ENCODE measurements at places on chromosomes 3 and 15. TPM values are rescaled to one million over a fixed set of nuclear protein-coding genes. Genes with fewer than 3 reads are reported as not detected.

The FANCD2OS gene
- 1.00 TPM for polyA plus RNA-seq

The NTRK3 gene
- 9.8 TPM for polyA plus RNA-seq

The CCR2 gene
- polyA plus RNA-seq, result 1.9 TPM

- DNase-seq, result no peak
These were observed 1476.9 kb downstream of the SI start for GRCh38 chr3:163601426-163601825.

GRCh38 chr3:149085828-149086231 is 503 bp downstream of the HLTF start:
- no peak for DNase-seq

DNA sequence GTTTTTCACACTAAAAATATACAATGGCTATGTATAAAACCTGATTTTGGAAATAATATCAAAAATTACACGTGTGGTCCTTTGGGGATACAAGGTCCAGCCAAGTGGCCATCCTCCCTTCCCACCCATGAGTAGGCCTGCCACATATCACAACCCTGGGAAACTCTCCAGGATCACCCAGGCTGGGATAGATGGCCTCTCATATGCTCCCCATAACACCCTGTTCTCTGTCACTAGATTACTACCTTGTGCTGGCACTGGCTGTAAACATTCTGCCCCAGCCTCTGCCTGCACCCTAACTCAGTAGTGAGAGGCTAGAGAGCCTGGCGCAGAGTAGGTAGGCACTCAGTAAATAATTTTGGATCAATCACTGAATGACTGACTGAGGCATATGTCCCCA is 52.1 kb downstream of the CLDN18 start:
- no peak for DNase-seq

DNA sequence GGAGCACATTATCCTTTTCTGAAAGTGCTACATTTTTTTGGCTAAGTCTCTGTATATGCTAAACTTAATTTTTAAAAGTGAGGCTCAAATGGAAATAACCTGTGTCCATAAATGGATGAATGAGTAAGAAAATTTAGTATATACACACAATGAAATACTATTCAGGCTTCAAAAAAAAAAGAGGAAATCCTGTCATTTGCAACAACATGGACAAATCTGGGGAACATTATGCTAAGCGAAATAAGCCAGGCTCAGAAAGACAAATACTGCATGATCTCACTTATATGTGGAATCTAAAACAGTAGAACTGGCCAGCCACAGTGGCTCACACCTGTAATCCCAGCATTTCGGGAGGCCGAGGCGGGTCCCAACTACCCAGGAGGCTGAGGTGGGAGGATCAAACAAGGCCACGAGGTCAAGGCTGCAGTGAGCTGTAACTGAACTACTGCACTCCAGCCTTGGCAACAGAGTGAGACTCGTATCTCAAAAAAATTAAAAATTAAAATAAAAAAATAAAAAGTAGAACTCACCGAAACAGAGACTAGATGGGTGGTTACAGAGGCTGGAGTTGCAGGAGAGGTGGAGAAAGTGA is 25.8 kb downstream of the CCDC12 start:
- no peak for DNase-seq

The ESYT3 gene
- polyA plus RNA-seq, result 39.8 TPM

DNA sequence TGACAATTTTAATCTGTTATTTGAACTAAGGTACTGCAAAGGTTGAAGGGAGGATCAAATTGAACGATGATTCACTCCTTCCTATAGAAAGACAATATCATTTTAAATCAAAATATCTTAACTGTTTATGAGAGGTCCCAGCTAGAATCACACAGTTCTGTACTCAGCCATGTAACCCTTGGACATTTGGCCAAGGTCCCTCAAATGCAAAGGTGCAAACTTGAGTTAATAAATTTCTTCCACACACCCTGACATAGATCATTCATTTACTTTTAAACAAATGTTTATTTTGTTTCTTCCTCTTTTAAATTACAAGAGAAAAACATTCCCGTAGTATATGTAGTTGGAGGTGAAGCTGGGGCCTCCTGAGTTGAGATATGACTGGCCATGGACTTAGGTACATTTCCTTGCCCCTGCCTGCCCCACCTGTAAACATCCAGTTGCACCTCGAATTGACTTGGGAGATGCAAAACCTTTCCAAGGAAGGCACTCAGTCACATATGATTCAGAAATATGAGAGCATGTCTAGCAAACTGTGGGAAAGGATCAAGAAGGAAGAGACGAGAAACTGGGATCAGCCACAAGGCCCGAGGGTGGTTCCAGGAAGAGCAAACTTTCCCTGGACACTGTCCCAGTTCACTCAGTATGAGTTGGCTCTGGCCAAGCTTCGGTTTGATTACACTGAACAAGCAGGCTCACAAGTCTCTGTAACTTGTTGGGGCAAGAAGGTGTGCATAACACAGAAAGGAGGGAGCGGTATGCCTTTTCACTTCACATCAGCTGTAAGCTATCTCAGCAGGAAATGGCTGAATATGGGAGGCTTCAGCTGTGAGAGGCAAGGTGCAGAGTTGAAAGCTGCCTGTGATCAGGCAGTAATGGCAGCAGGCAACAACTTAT is 6.7 kb downstream of the TNFSF10 start:
- DNase-seq, result no peak

- no peak for DNase-seq
These were observed 229.0 kb upstream of the TBL1XR1 start for GRCh38 chr3:177426106-177426877.

DNA sequence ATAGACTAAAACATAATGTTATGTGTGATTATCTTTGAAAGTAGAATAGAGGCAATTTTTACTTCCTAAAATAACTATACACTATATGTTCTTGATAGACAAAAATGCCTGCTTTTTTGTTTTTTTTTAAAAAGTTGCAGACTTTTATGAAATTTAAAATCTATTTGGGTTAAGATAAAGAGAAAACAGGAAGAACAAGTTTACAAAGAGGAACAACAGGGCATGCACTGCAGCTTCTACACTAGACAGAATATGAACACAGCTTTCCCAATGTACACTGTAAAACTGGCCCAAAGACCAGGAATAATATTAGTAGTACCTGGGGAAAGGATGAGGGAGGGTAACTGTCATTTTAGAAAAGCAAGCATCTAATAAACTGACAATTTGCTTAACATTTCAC is 53.7 kb downstream of the NR1I2 start:
- no peak for DNase-seq

- DNase-seq, result no peak
These were observed 2.1 kb upstream of the NMB start for GRCh38 chr15:84659904-84660781.

- no peak for DNase-seq
These were observed 93.2 kb upstream of the RNF7 start for GRCh38 chr3:141644931-141645330.

DNA sequence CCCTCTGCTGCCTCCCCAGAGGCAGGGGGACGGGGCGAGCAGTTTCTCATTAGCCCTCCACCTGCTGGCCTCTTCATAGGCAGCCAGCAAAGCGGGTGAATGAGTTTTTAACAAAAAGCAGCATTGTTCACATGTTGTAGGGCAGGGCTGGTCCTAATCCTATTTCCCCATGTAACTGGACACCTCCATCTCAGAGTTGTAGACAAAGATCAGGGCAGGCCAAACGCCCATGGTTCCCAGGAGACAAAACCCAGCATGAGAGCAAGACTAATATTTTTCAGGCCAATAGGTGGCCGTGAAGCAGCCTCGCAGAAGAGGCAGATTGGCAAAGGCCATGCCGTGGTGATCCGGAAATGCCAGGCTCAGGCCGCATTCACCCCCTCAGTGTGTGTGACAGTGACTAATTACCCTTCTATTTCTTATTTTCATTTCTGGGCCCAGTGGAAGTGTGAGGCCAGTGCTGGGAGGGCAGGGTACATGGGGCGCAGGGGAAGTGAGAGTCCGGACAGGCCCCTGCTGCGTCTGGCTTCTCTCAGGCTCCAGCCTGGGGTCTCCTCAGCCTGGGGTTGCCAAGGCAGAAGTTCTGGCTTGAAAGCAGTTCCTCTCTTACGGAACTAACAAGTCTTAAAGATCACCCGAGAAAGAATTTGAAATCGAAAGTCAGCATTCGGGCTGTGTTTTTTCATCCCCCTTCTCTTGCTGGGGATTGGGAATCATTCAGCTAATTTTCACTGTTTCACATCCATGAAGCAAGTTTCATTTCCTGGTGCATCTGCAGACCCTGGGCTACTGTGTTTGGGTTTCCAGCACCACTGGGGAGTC is 64.8 kb downstream of the BOC start:
- DNase-seq, result no peak

The HRG gene
- polyA plus RNA-seq, result 0.08 TPM

The ADCY5 gene
- polyA plus RNA-seq, result 14.8 TPM

- peak; percentile 55 for DNase-seq
These were observed 44.6 kb downstream of the SLC12A1 start for GRCh38 chr15:48250640-48251076.

GRCh38 chr3:8301977-8302735 is 199.5 kb upstream of the LMCD1 start:
- DNase-seq, result no peak

- DNase-seq, result no peak
These were observed 302.3 kb upstream of the ICE2 start for GRCh38 chr15:60781211-60781713.

DNA sequence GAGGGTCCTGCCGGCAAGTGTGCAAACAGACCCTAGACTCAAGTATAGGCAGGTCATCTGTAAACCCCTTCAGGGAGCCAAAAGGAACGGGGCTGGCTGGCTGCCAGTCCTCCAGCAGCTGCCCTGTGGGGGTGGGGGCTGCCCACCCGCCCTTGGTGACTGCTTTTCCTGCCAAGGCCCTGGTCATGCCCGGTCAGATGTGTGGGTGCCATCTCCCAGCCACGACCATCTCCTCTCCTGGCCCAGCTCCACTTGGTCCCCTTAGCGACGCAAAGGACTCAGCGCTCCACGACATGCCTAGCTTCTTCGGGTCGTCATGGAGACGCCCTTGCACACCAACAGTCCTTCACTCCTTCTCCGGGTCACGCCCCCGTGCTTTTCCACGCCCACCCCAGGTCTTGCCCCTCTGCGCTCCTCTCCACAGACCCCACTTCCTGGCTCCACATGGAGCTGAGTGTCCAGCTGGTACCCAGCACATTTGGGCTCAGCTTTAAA is 2.4 kb downstream of the MUC4 start:
- DNase-seq, result no peak

DNA sequence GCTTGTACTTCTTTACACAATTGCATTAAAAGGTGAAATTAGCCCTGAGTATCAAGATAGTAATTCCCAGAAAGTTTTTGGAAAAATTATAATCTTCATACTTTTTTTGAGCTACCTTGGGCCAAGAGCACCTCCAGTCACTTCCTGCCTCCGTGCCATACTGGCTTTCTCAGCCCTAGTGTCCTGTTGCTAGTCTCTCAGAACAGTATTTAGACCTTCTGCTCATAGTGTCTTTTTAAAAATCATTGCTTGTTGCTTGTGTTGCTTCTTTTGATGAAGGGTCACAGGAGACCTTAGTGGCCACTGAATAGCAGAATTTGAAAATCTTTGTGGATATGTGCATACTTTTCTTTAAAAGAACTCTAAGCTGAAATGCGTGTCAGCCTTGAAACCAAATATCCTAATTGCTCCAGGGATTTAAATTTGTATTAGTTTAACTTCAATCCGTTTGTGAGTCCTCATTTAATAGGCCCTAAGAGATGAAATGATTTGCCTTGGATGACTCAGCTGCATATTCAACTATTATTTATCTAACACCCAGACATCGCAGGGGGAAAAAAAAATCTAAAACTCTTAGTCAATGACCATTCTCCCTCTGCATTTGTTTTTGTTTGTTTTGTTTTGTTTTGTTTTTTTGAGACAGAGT is 29.1 kb upstream of the LXN start:
- no peak for DNase-seq

DNA sequence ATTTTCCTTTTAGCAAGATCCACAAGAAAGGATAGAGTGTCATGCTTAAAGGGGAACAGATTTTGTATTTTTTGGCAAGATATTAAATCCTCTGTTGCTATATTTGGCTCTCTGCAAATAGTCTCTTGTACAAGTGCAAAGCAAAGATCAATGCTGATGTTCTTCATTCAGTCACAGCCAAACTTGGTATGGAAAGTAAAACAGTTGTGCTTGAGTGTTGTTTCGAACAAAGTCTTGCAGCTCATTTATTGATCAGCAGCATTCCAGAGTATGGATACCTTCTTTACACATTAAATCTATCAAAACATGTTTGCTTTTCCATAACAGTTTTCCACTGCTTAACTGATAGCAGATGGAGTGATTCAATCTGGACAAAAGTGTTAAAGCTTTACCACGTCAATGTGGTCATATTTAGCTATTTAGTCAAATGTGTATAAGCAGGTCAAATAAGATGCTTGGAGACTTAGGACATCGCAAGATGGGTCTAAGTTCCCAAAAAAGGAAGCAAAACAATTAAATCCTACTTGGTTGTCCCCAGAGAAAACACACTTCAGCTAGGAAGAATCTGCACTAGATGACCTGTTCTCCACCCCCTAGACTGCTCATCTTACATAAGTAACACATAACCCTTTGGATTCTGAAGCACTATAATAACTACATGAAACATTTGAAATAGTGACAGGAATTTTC is 52.4 kb downstream of the VGLL3 start:
- DNase-seq, result no peak

DNA sequence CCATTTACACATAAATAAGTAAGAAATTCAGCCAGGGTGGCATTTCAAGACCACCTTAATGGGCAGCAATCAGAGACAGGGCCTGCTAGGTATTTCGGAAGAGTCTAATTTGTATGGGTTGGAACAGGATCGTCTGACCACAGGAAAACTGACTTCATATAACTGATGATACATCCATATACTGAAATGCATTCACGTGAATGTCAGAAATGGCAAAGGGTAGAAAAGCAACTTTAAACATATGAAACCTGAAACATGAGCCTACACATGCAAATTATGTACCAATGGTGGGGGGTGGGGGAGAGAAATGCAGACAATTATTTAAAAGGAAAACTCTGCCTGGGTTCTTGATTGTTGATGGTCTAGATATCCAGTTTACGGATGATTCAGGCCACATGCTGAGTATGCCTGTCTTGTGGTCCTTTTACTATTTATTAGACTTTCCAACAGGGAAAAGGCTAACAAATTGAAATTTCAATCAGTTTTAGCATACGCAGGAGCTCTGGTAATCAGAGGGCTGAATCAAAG is 582.2 kb downstream of the FOXP1 start:
- no peak for DNase-seq

GRCh38 chr3:182214416-182214815 is 502.7 kb downstream of the SOX2 start:
- peak; percentile 46 for DNase-seq

GRCh38 chr3:168850109-168850508 is 754.4 kb upstream of the GOLIM4 start:
- DNase-seq, result no peak

GRCh38 chr3:183455089-183455488 is 26.7 kb upstream of the MCF2L2 start:
- DNase-seq, result no peak

DNA sequence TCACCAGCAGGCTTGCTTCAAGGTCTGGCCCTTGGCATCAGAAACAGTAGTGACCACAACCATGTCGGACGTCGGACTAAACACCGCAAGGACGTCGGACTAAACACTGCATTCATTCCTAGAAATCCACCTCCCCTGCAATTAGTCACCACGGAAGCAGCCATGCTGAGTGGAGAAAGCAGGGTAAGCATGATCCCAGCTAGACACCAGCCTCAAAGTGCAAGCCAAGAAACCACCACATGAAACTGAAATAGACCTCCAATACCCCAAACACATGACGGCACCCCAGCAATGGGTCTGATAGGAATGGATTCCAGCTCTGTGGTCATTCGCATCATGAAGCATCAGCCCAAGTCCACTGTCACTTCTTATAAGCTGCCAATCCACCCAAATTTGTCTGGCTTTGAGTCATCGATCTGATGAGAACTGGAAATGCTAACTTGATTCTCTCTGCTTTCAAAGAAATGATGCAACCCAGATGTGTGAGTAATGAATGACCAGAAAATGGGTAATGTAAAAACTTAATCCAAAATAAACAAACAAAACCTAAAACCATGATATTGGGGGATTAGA is 348.3 kb upstream of the TMCO5A start:
- DNase-seq, result no peak
